ENCODE measurements at places on chromosomes 6 and 20.
A peak's percentile ranks its signal among the peaks of the same experiment; 100 is the strongest.

DNA sequence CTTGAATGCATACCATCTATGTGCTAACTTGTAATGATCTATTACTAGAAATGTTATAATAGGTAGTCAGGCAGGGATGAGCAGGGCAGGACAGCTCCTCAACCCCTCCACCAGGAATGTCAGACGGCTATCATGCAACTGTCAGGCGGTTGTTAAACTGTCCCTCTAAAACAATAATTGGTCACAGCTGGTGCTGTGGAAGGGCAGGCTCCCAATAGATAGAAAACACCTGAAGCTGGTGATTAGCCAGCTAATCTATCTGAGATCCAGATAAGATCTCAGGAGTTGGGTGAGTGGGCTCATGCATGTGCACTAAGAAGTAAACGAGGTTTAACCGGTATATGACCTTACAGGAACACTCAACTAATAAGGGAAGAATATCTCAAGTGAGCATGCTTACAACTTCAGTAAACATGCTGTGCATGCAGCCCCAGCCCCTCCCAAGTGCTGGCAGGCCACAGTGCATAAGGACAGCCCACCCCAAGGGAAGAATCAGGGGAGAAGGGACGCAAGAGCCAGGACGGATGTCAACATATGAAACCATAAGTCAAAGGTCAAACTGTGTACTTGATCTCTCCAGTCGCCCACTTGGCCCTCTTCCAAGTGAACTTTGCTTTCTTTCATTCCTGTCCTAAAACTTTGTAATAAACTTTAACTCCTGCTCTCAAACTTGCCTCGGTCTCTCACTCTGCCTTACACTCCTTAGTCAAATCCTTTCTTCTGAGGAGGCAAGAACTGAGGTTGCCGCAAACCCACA, 566.2 kb upstream of the NRSN1 start:
- DNase-seq, result no peak

- DNase-seq, result no peak
Measured at GRCh38 chr6:100538086-100538485, 73.4 kb upstream of the SIM1 start.

DNA sequence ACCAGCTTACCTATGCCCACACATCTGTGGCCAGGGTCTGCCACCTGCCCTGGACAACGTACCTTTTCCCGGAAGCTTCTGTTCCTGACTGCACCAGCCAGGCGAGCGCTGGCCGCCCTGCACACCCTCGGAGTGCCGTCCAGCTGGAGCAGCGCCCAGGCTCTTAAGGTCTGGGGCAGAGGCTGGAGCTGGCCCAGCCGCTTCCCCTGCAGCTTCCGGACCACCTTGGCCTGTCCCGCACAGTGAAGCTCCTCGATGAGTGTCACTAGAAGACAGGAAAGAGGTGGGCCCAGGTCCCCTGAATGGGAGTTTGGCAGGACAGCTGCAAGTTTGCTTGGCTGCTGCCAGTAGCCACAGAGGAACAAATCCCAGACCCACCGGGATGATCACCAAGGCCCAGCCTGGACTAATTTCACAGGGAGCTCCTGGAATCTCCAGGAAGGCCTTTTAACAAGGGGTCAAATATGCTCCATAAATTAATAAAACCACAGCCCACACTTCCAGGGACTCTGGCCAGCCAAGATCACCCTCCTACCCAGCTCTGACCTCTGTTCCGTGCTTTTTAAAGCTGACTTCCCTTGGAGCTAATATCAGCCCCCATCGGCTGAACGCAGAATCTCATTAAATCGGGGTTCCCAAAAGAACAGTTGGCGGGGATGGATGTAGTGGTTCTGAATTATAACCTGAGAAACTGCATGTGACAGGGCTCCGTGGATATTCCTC, 82.3 kb downstream of the PTPN1 start:
- no peak for DNase-seq

GRCh38 chr6:6872459-6873344, 235.1 kb upstream of the RREB1 start:
- DNase-seq, result no peak

DNA sequence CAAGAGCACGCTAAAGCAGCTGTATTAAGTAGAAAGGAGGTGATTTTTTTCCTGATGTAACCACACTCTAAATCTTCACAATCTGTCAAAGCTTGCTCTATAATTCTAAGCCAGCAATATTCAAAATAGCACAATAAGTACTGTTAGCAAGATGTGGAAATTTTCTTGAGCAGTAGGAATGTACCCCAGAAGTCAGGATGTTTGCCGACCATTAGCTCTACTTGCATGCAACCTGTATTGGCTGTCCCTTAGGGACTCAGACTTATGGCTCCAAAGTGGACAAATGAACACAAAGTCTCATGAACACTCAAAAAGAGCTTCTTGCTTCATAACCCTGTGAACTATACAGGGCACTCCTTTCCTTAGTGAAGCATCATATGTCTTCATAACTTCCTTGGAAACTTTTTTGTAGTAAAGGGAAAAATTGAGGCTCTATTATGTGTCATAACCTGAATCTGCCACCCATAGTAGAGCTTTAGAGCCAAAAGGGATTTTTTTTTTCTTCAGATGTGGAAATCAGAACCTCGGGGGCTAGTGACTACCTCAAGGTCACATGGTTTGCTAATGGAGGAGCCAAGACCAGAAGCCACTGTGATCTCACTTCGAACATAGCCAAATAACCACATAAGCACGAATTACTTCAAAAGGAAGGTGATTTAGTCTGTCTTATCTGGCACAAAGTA, 54.5 kb downstream of the ADGRG6 start:
- no peak for DNase-seq

- DNase-seq, result no peak
Measured at GRCh38 chr6:3911614-3912336, 62.6 kb downstream of the FAM50B start.

- DNase-seq, result no peak
Measured at GRCh38 chr6:13953061-13953705, 28.4 kb downstream of the RNF182 start.

DNA sequence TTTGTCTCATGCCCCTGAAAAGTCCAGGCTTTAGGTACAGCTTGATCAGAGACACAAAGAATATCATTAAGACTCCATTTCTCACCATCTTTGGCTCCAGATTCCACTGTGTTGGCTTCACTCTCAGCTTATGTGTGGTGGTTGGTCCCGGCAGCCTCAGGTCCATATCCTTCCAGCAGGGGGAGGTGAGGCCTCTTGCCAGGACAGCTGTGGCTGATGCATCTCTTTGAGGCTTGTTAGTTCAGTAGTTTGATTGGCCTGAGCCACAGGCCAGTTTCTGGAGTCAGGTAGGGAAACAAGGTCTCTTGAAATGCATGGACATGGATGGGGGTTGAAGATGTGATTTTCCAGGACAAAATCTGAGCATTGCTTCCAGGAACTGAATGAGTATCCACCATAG, 62.4 kb downstream of the JAG1 start:
- peak; percentile 35 for DNase-seq

GRCh38 chr20:37291724-37292126, 2.3 kb downstream of the MANBAL start:
- DNase-seq, result no peak

DNA sequence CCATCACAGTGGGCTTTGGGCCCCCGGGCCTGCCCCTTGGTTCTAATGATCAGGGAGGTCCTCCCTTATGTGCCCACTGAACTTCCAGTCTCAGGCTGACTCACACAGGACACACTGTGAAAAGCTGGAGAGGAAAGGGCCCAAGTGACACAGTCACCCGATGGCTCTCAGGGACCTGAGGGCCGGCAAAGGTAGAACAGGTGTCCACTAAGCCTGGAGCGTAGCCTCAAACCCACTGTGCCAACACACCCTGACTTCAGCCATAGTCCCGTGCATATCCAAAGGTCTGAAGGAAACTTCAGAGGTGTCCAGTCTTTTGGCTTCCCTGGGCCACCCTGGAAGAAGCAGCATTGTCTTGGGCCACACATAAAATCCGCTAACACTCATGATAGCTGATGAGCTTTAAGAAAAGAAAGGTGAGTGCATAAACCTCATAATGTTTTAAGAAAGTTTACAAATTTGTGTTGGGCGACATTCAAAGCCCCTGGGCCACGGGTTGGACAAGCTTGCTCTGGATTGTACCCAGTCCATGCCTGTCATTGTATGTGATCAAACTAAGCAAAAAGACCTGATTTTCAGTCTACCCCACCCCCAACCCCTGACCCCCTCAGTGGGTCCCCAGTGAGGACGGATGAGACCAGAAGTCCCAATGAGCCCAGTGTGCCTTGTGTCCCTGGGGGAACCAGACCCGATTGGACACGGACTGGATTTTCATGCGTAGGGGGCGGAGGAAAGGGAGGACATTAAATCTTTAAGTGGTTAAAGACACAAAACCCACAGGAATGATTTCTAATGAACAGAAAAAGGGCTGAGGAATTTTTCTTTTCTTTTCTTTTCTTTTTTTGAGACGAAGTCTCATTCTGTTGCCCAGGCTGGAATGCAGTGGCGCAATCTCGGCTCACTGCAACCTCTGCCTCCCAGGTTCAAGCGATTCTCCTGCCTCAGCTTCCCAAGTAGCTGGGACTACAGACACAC, 6.1 kb downstream of the RAMACL start:
- DNase-seq, result no peak

DNA sequence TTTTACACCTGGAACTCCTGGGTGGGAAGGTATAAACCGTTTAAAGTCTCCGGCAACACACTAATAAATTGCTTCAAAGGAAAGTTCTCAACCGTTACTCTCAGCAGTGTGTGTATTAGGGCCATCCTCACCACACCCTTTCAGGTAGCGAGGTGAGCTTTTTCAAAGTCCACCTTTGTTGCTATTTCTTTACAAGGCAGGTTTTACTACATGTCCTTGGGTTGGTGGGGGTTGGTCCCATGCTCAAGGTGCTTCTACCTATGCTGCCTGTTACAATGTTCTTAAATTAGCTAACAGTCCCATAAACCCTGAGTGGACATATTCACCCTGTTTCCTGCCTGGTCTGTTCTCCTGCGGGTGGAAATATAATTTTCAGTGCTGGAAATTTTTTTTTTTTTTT, 13.2 kb upstream of the OSER1 start:
- DNase-seq, result no peak

DNA sequence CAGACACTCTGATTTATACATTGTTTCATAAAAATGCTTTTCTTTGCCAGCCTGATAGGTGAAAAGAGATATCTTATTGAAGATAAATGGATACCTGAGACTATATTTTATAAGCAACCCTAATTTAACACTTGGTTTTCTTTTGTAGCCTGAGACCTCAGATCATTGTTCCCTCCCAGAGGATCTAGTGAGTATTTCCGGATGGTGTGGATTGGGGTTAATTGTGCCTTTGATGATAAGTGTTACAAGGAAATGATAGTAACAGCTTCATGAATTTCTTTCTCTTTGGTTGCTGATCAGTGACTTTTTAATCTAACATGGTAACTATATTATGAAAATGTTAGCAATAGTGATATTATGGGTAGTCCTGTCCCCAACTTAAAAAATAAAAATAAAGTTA, 30.4 kb downstream of the KDM1B start:
- DNase-seq, result no peak

GRCh38 chr6:133671376-133671775, 217.5 kb upstream of the TCF21 start:
- DNase-seq, result no peak

GRCh38 chr6:32845384-32845884, 1.6 kb upstream of the PSMB8 start:
- DNase-seq, result peak; percentile 43

GRCh38 chr20:23412026-23412425, 9.3 kb downstream of the NAPB start:
- no peak for DNase-seq

- DNase-seq, result no peak
Measured at GRCh38 chr20:50725724-50726005, 5.7 kb upstream of the PARD6B start.

- DNase-seq, result no peak
Measured at GRCh38 chr6:81774542-81774941, 22.1 kb upstream of the TENT5A start.

DNA sequence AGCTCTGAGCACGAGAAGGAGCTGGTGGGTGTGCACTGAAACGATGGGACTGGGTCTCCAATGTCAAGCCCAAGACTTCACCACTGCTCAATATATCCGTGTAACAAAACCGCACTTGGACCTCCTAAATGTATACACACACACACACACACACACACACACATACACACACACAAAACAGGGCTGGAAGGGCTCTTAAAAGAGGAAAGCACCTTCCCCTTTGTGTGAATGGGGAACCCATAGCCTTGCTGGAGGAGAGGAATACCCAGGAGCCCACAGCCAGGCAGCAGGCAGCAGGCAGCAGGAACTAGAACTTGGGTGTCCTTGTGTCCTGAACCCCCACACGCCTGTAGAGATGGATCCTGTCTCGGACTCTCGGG, 29.8 kb downstream of the TGM2 start:
- DNase-seq, result no peak

GRCh38 chr20:645318-646106, 7.5 kb downstream of the SRXN1 start:
- DNase-seq, result peak; percentile 89

GRCh38 chr20:53555081-53555480, 38.6 kb downstream of the ZNF217 start:
- DNase-seq, result no peak

DNA sequence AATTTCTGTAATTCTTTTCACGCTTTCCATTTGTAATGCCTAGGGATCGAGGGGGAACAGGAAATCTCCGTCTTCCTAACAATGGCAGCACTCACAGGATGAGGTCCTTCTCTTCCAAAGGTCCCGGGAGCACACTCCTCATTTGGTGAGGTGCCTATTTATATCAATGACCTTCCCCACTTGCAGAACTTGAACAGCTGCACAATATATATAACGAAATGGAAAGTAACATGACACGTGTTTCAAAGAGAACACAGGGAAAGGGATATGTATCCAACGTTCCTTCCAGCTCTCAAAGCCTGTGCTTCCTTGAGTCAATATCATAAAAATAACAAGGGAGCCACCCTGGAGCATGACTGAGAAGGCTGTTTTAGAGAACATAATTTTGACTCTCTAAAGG, 78.6 kb upstream of the RBM24 start:
- DNase-seq, result no peak

GRCh38 chr6:19325335-19325789, 511.8 kb upstream of the ID4 start:
- no peak for DNase-seq

- DNase-seq, result no peak
Measured at GRCh38 chr6:16092140-16092539, 36.7 kb upstream of the MYLIP start.

- DNase-seq, result no peak
Measured at GRCh38 chr6:10385524-10386132, 29.2 kb downstream of the TFAP2A start.

DNA sequence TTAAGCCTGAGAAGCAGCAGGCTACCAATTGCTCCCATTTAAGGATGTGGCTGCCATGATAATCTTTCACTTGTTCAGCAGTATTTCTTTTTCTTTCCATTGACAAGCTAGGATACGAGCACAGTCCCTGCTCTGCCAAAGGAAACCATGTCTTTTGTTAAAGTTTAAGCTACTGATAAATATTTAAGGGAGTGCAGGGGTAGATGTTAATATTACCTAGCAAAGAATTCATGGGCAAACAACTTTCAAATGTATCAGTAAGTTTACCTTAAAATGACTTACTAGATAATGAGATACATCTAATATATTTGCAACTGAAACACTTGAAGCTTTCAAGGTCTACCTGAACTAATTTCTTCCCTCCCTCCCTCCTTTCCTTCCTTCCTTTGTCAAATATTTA, 77.3 kb downstream of the OPN5 start:
- no peak for DNase-seq

- DNase-seq, result peak; percentile 20
Measured at GRCh38 chr6:24357336-24358218, at the start of gene DCDC2. Gene DCDC2 (minus strand): TSS chr6:24358059. CDS start chr6:24357750, 309 bp downstream.

GRCh38 chr6:116836606-116837342, 7.9 kb upstream of the GPRC6A start:
- no peak for DNase-seq
